CD14-positive monocyte (primary cell): ENCODE measurements at places on chromosomes 12 and 14. TPM values are rescaled to one million over a fixed set of nuclear protein-coding genes. Genes with fewer than 3 reads are reported as not detected.

CPM gene
- polyA plus RNA-seq, result 4.0 and 8.4 TPM in 2 replicates

KRT74 gene
- polyA plus RNA-seq, result not detected in 2 replicates

RCOR1 gene
- 2.1 TPM for polyA plus RNA-seq

ACSS3 gene
- polyA plus RNA-seq, result not detected

GNB3 gene
- not detected for polyA plus RNA-seq

SELPLG gene
- 349 TPM for polyA plus RNA-seq

IAPP gene
- polyA plus RNA-seq, result not detected

APOLD1 gene
- polyA plus RNA-seq, result 0.05 and 0.21 TPM in 2 replicates

ZFHX2 gene
- polyA plus RNA-seq, result not detected

SLC25A21 gene
- not detected in 2 replicates for polyA plus RNA-seq

CCDC184 gene
- not detected for polyA plus RNA-seq

CALM1 gene
- polyA plus RNA-seq, result 249 and 277 TPM in 2 replicates

PPFIBP1 gene
- polyA plus RNA-seq, result 0.79 TPM

AVPR1A gene
- polyA plus RNA-seq, result not detected

KRT81 gene
- polyA plus RNA-seq, result not detected

NGB gene
- not detected for polyA plus RNA-seq

RNASE2 gene
- polyA plus RNA-seq, result 307 TPM

SLC6A13 gene
- polyA plus RNA-seq, result not detected

PLBD1 gene
- polyA plus RNA-seq, result 876 TPM

PXMP2 gene
- 9.2 TPM for polyA plus RNA-seq

KRT8 gene
- polyA plus RNA-seq, result 0.16 and 0.23 TPM in 2 replicates

ADGRD1 gene
- polyA plus RNA-seq, result 4.9 TPM

INSM2 gene
- not detected in 2 replicates for polyA plus RNA-seq

GCN1 gene
- polyA plus RNA-seq, result 5.0 TPM

TMEM119 gene
- polyA plus RNA-seq, result 0.56 TPM
